Stimulated activated CD8-positive, alpha-beta memory T cell treated with anti-CD3 and anti-CD28 coated beads, Interleukin-4, amount 100 ng/mL, for 1 hour (primary cell): ENCODE measurements at places on chromosomes 7 and 10.

- no peak for DNase-seq
Observed at GRCh38 chr7:143898810-143899209, 3.2 kb downstream of the TCAF1 start.

DNA sequence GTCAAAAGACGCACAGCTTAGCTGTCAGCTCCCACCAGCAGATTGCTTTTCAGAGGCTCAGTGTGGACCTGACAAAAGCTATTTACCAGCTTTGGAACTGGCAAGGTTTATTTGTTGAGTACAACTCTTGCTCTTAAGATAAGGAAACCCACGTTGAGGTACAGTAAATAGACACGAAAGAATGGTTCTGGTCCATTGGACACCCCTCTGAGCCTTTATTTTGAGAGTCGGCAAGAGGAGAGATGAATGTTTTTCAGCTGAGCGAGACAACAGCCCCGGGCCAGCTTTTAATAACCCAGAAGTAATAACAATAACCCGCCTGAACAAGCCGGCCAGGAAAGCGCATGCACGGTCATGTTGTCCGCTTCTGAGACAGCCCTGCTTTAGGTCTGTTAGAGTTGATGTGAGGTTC is 49.0 kb downstream of the WNT2 start:
- no peak for DNase-seq

- no peak for DNase-seq
Observed at GRCh38 chr7:51317582-51317910, 937 bp upstream of the COBL start.

- no peak for DNase-seq
Observed at GRCh38 chr7:117715784-117716445, 157.3 kb downstream of the CTTNBP2 start.

- no peak for DNase-seq
Observed at GRCh38 chr7:80600046-80600445, 38.4 kb upstream of the CD36 start.

DNA sequence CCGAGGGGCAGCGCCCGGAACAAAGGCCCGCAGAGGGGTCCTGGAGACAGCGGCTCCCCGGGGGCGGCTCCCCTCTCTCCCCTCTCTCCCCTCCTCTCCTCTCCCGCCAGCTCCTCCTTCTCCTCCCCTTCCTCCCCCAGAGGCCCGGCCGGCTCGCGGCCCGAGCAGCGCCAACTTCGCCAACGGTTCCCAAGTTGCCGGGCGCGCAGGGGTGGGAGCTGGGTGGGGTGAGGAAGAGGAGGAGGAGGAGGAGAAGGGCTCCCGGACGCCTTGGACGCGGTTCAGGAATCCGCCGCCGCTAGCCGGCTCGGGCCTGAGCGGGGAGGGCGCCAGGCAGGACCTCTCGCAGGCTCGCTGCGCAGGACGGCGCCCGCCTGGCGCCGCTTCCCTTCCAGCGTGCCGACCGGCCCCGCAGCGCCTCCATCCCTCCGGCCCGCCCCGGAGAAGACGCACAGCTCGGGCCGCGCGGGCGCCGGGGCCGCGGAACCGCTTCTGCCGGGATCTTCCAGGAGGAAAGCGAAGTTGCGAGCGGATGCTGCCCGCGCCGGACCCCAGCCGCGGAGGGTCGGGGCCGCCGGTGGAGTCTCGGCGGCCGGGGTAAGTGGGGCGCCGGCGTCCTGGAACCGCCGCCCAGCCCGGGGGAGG is at the start of gene CHST3:
TSS of gene CHST3 (plus strand) at position 298 of the 645 bp plus-strand sequence. CDS start 41,448 bp downstream, outside the sequence.
- DNase-seq = no peak

DNA sequence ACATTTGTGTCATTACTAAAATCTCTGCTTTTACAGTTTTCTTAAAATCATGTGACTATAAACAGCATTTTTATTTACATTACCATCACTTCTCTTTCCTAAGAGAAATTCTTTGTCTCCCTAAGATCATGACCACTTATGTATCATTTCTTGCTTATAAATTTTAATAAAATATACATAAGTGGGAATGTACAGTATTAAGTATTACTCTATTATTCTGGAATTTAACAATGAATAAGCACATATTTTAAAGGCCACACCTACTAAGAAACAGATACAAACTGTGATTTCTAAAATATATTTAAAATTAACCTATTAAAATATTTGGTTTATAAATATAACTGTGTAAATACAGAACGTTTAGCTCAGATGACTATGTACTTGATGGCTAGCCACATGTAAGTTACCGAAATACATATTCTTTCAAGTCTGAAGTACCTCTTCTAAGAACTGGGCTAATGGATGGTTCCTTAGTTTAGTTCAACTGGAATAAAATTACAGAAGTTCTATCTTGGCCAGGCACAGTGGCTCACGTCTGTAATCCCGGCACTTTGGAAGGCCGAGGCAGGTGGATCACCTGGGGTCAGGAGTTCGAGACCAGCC is 33.3 kb upstream of the PTPRN2 start:
- DNase-seq = no peak

- DNase-seq = no peak
Observed at GRCh38 chr7:138755842-138756590, 41.8 kb upstream of the TMEM213 start.

DNA sequence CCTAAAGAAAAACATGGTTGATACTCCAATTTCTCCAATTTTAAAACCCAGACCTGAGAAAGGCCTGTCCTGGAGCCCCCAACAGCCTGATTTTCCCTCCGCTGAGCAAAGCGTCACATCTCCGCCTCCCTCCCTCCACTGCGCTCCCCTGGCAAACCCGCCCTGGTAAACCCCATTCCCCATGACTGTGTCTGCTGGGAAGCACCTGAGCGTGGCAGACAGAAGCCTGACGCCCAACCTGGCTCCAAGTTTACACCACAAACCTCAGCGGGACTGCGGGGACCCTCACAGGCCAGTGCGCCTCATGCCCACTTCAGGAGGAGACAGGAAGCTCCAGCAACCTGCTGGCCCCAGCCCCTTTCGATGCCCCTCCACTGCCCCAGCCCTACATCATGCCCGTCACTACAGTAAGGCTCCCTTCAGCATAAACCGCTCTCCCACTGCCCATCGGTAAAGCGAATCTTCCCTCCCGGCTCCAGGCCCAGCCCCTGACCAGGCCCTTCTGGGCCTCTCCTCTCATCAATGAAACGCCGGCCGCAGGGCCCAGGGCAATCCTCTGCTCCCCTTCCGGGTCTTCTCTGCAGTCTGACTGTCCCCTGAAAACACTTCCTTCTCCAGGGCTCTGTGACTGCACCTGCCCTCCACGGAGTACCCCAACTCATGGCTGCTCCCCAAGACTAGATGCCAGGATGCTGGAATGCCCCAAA is 233.3 kb downstream of the MAD1L1 start:
- DNase-seq = no peak

- DNase-seq = no peak
Observed at GRCh38 chr7:31940167-31940566, 130.0 kb downstream of the PDE1C start.

DNA sequence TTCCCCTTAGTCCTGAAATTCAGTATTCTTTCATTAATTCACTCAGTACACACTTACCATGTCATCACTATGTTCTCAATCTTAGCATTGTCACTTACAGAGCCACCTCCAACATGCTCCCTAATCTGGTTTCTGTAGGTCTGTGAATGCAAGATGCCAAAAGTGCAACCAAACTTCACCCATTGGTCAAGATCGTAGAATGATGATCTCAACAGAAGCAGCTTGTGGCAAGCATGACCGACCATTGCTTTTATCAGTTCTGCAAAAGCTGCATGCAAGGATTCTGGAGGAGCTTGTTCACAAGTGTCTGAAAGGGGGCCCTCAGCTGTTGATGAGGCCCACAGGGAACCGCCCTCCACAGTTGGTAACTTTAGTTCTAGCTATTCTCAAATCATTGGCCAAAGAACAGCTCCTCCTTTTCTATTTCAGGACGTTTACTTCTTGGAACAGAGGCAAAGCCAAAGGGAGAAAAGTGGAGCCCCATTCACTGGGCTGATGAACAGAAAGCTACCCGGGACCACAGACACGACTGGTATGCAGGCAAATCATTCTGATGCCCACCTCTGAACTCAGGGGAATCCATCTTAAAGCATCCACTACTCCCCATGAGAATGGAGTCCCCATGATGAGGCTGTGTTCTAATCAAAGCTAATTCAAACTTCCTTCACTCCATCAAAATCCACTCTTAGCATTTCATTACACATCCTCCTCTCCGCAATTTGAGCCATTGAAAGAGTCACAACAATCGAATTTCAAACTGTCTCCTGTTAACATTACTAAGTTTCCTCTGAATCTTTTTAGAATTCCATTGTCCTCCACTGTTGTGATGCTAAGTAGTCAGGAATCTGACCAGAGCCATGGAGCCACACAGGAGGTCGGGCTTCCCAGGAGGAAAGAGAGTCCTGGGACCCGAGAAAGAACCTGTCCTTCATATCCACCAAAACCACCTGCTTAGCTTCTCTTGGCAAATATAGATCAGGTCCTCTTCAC is 13.9 kb downstream of the GRB10 start:
- DNase-seq = no peak

GRCh38 chr7:129835569-129835968 is 117.2 kb downstream of the UBE2H start:
- no peak for DNase-seq

DNA sequence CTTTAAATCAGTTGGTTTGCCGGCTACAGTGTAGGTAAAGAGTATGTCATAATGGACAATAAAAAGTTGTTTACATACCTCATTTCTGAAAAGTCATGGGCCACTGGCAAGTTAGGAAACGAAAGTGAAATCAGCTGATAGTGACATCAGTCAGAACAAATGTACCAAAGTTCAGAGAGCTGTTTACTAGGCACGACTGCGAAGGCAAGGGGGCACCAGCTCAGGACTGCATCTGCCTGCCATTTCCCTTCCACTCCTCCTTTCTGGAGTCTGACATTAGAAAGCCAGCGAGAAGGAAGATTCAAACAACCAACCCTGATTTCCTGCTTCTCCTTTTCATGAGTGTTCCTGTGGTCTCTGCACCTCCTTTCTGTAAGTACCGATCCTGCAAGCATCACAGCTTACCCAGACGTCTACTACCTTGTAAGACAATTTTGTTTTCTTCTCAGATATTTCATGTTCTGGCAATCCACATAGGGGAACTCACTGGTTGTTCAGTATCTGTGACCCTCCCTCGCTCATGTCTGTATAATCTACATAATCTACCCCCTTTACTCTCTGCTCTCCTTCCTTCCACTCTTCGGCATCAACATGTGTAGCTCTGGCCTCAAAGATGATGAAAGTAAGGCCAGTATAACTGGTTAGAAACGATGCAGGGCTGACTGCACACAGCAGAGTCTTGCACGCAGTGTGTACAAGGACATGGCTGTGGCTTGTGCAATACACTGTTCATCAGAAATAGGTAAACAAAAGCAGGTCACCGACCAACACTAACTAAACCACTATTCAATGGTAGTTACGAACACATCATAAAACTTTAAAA is at the start of gene TMEM140:
TSS of gene TMEM140 (plus strand) at position 174 of the 823 bp plus-strand sequence. CDS start 16,370 bp downstream, outside the sequence.
- DNase-seq = no peak

- DNase-seq = no peak
Observed at GRCh38 chr10:107420196-107420595, 255.7 kb upstream of the SORCS1 start.

DNA sequence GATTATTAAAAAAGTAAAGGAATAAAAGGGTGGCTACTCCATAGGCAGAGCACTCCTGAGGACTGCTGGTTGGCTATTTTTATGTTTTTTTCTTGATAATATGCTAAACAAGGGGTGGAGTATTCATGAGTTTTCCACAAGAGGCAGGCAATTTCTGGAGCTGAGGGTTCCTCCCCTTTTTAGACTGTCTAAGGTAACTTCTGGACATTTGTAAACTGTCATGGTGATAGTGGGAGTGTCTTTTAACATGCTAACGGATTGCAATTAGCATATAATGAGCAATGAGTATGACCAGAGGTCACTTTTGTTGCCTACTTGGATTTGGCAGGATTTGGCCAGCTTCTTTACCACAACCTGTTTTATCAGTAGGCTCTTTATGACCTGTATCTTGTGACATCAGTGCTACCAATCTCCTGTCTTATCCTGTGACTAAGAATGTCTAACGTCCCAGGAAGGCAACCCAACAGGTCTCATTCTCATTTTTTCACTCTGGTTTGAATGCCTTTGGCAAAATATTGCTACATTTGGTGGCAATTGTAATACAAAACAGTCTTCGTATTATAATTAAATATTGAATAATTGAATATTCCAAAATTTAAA is 587.8 kb upstream of the POM121L12 start:
- DNase-seq = no peak

DNA sequence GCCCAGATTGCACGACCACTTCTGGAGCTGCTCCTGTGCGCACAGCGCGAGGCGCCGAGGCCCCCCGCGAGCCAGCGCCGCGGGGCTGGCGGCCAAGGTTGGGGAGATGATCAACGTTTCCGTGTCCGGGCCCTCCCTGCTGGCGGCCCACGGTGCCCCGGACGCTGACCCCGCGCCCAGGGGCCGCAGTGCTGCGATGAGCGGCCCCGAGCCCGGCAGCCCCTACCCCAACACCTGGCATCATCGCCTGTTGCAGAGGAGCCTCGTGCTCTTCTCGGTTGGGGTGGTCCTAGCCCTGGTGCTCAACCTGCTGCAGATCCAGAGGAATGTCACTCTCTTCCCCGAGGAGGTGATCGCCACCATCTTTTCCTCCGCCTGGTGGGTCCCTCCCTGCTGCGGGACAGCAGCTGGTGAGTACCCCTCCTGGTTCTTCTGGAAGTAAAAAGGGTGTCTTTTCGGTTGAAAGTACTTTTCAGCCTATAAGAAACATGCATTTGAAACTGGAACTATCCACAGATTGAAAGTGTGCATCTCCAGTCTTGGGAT is 683 bp downstream of the INSIG1 start:
- no peak for DNase-seq

GRCh38 chr7:138900035-138900828 is 81.0 kb downstream of the KIAA1549 start:
- DNase-seq = no peak

- DNase-seq = no peak
Observed at GRCh38 chr7:71886046-71886445, 526.1 kb downstream of the CALN1 start.

DNA sequence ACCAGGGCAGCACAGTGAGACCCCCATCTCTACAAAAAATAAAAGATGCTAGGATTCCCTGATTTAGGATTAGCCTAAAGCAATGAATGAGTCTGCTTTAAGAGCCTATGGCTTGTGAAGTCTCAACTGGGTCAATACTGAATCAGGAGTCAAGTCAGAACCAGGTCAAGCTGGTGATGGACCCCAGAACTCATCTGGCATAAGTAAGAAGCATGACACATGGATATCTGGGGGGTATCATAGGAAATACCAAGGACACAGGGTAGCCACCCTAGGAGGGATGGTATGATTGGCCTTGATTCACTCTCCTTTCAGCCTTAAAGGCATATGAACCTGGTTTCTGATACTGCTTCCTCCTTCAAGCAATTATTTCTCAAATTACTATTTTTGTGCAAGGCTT is 78.4 kb upstream of the FAM133B start:
- DNase-seq = no peak

- DNase-seq = no peak
Observed at GRCh38 chr10:132461103-132461682, 64.2 kb downstream of the PWWP2B start.
